ENCODE measurements at places on chromosomes 12 and 14. TPM values are rescaled to one million over a fixed set of nuclear protein-coding genes. Genes with fewer than 3 reads are reported as not detected.

PLEKHG3 gene
- 72.0 TPM for total RNA-seq

SUOX gene
- 29.2 TPM for total RNA-seq

GNB3 gene
- 0.38 TPM for total RNA-seq

EXD2 gene
- 28.6 TPM for total RNA-seq

GYS2 gene
- total RNA-seq = not detected

ZBTB39 gene
- total RNA-seq = 4.6 TPM

LLPH gene
- total RNA-seq = 20.8 TPM

NXPH4 gene
- not detected for total RNA-seq

GRCh38 chr12:121494093-121494787, 86.6 kb downstream of the KDM2B start:
- DNase-seq = peak; percentile 55

DNA sequence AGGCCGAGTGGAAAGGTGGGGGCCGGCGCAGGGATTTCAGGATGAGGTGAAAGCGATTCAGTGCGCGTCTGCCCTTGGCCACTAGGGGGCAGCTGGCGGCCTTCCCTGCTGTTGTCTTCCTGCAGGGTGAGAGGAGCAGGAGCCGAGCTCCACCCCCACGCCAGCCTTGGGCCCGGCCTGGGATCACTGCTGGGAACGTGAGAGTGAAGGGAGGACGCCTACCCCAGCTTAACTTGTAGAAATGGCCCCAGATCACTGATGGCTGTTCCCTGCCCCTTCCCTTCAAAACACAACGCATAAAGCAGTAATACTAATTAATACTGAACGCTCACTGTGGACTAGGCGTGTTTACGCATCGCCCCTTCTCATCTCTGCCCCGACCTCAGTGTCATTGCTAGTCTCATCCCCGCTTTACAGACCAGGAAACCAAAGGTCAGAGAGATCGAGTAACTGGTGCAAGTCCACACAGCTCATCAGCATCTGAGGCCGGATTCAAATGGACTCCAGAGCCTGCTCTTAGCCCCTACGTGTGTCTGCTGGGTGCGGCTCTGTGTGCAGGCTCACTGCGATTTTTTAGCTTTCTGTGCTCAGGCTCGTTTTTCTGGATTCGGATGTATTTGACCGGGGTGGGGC, 24.3 kb downstream of the MVK start:
- DNase-seq = peak; percentile 86

- peak; percentile 69 for DNase-seq
These were observed 175.8 kb downstream of the TTC8 start for GRCh38 chr14:89000007-89000942.

- no peak for DNase-seq
These were observed 123.0 kb downstream of the NAV3 start for GRCh38 chr12:77953528-77954205.

DNA sequence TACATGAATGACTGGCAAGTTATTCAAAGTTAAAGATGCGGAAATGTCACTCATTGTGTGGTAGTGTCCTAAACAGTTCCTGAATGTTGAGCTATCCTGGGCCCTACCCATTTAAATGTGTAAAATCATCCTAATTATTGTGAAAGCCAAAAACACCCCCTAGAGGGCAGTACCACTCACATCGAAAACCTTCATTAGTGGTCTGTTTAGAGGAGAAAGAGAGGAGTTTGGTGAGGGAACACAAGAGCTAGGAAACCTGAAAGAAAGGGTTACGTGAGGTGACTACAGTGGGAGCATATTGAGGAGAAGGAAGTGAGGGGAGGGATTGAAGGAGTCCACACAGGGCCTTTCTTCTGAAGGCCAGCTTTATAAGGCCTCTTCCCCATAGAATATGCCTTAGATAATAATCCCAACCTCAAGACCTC, 2.5 kb upstream of the TEP1 start:
- no peak for DNase-seq

DNA sequence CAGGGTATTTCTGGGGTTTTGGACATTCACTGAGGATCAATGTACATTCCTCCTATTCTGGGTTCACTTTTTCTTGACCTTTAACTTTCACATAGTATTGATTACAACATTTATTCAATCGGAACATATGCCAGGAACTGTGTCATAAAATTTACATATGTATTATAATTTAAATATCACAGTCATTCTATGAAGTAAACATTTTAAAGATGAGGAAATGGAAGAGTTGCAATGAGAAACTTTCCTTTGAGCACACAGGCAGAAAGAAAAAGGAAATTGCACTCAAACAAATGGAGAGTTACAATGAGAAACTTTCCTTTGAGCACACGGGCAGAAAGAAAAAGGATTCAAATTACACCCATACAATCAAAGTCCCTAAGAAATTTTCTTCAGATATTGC, 3.1 kb downstream of the MUCL1 start:
- no peak for DNase-seq

DNA sequence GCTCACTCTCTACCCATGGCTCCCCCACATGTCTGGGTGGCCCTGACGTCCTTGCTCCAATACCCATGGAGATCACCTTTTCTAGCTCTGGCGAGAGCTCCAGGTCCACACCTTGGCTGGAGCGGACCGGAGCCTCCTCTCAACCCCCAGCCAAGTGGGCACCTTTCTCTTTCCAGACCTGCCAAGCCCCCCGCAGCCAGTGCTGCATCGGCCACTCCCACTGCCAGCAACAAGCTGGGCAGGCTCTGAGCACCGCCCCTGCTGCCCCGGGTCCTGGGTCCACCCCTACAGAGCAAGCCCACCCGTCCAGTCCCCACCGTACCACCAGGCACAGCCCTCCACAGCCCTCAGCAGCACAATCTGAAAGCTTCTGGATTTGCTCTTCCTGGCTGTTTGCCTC, 98.2 kb upstream of the C14orf180 start:
- DNase-seq = no peak

- DNase-seq = no peak
These were observed 2.2 kb downstream of the GPATCH2L start for GRCh38 chr14:76153919-76154318.

DNA sequence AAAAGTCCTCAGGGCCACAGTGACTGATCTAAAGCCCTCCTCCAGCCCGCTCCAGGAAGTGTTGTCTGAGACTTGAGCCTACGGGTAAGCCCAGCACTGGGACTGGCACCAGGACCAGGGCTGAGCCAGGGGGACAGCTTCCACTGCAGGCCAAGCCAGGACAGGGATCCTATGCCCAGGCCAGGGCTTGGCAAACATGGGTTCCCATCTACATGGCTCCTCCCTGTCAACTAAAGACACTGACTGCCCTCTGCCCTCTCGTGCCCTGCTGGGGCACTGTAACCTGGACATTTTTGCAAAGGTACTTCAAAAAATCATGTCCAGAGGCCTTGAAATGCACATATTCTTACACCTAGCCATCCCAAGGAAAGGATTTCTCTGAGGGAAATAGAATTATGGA, 88.0 kb downstream of the VWF start:
- DNase-seq = no peak

DNA sequence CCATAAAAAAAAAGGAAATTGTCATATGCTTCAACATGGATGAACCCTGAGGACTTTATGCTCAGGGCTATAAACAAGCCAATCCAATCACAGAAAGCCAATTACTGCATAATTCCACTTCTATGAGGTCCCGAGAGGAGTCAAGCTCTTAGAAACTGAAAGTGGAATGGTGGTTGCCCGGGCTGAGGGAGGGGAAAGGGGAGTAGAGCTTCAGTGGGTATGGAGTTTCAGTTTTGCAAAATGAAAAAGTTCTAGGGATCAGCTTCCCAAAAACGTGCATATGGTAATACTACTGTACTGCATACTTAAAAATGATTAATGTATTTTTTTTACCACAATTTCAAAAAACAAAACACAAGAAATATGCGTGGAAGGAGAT, 52.0 kb downstream of the RNF34 start:
- no peak for DNase-seq

DNA sequence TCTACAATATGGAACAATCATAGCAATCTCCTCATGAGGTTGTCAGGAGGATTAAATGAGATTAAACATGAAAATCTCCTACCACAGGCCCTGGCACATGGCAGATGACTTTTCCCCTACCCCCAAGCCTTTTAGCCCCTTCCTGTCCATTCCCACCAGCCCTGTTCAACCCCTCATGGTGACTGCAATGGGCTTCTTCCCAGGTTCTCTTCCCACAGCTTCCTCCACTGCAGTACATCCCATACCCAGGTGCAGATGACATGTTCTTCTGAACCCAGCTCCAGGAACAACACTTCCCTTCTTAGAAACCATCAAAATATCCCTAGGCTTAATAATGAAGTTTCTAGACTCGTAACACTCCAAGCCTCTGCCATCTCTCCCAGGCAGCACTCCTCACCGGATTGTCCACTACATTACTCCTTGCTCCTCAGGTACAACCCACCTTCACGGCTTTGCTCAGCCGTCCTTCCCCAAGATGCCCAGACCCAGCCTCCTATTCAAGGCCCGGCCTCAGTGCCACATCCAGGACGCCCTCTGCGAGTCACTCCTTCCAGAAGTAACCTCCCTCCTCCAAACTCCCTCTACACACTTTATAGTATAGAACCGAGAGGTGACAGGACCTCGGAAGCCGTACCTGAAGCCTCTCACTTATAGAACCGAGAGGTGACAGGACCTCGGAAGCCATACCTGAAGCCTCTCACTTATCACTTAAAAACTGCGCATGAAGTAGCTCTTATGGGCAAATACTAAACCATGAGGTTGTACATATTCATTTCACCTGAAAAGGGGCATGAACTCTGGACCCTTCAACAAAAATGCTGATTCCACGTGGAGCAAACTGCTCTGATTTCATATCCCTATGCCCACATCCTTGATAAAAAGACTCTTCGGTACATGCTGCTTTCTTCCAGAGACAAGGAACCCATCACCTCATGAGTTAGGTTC, 1.5 kb downstream of the CRACR2A start:
- DNase-seq = no peak

- DNase-seq = no peak
These were observed 62.8 kb downstream of the LIN52 start for GRCh38 chr14:74147571-74147970.

DNA sequence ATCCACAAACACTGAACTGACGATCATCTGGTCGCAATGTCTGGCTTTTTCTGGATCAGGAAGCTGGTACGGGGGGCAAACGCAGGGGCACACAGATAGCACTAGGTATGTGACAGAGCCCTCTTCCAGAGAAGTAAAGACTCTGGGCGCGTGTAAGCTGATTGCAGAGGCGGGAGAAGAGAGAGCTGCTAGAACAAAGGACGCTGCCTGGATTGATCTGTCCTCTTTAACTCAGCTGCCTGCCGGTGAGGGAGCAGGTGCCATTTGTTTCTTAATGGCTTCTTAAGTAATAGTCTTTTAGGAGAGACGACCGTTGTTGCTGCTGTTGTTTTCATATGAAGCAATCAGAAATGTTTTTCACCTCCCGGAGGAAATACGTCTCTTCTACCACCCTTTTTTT, 77.3 kb downstream of the GLT1D1 start:
- DNase-seq = no peak

- DNase-seq = no peak
These were observed 102.9 kb upstream of the RFLNA start for GRCh38 chr12:124191966-124192365.

DNA sequence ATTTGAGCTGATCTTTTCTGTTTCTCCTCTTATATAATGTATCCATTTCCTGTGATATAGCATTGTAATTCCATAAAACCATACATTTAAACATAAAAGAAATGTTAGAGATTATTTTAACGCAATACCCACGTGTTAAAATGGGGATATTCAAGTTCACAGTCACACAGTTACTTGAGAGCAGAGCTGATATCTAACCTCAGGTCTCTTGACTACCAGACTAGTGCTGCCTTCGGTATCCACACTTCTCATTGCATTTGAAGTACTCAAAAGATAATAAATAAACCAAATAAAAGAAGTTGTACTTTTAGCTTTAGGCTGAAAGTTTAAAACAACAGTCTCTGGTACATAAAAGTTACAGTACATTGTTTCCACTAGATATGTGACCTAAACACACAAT, 2.9 kb downstream of the CLECL1 start:
- no peak for DNase-seq

DNA sequence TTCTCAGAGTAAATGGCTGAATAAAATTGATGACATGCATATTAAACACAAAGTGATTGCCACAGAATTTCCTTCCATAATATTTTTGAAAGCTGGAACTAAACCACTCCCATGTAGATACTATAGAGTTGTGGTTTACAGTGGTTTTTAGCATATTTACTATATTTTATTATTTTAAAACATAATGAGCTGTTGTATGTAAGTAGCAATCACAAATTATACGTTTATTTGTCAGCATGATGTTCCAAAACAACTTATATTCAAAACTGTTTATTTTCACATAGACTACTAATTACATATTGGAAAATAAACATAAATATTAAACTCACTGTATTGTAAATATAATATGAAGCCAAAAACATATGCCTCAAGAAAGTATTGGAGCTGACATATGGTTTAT, 77.2 kb downstream of the NAV3 start:
- no peak for DNase-seq

DNA sequence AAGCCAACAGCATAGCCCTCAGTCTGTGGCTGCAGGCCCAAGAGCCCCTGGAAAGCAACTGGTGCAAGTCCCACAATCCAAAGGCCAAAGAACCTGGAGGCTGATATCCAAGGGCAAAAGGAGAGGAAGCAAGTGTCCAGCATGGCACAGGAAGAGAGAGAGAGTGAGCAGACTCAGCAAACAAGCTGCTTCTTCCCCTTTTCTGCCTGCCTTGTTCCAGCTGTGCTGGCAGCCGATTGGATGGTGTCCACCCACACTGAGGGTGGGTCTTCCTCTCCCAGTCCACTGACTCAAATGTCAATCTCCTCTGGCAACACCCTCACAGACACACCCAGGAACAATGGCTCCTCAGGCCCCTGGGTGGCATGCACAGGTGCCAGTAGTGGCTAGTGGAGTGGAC, 33.5 kb downstream of the SMCO2 start:
- no peak for DNase-seq

DNA sequence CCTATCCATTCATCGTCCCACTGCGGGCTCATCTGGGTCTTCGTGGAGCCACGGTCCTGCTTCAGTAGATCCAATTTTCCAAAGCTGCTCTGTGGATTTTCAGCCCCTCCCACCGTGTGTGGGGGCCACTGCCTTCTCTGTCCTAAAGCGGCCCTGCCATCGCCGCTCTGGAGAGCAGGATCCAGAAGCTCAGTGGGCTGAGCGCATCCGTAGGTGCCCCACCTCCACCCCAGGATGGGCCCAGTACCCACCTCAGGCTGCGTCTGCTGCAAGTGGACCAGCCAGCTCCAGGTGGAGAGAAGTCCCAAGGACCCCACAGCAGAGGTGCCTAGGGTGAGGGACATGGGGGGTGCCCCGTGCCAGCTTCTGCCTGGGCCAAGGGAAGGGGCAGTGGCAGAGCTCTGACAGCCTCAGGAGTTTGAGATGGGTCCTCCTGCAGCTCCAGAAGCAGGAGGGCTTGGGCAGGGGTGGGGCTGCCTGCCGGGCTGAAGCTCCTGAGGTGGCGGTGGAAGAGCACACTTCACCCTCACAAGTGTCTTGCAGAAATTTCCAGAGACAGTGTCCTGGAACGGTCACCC, 148.1 kb upstream of the C14orf180 start:
- no peak for DNase-seq

- DNase-seq = no peak
These were observed 3.1 kb downstream of the MTHFD1 start for GRCh38 chr14:64391113-64391725.
